ENCODE measurements at places on chromosomes 11 and 22.

GRCh38 chr11:111727431-111727830, 38.8 kb downstream of the PPP2R1B start:
- no peak for DNase-seq

GRCh38 chr11:128497061-128497775, 90.1 kb downstream of the ETS1 start:
- no peak for DNase-seq

DNA sequence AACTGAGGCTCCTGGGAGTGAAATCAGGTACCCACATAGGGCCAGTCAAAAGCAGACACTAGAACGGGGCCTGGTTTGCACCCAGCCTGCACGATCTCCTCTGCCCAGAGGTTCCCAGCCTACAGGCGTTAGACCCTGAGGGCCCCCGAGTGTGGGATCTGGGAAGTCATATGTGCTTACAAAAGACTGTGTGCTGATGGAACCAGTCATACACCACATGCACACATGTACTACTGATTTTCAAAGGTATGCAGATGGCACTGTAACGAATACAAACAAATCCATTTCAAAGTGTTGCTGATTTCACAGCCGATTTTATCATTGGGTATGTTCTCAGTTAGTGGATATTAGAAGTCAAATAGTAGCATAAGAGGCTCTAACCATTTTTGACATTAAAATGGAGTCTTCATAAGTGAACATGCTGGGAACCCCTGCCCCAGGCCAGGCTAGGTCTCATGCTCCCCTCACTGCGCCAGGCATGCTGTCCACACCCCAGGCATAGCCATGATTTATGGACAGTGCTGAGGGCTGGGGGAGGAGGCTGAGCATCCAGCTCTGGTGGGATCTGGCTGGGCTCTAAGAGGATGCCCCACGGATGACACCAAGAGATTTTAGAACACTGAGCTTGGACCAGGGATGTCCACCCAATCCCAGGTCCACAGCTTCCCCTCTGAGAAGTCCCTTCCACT, 38.6 kb upstream of the LRRC32 start:
- DNase-seq = no peak

- no peak for DNase-seq
Measured at GRCh38 chr22:30691204-30691603, 3.5 kb upstream of the OSBP2 start.

- no peak for DNase-seq
Measured at GRCh38 chr11:19164881-19165280, 36.9 kb downstream of the CSRP3 start.

- DNase-seq = no peak
Measured at GRCh38 chr11:65448074-65448417, 25.4 kb downstream of the NEAT1 start.
